Cardiac muscle cell (in vitro differentiated cells and primary cell): ENCODE measurements at places on chromosomes 2 and 18. TPM values are rescaled to one million over a fixed set of nuclear protein-coding genes. Genes with fewer than 3 reads are reported as not detected.

Gene IL37
- not detected in 2 replicates for polyA plus RNA-seq

Gene ABHD1
- 2.0 and 3.2 TPM in 2 replicates for polyA plus RNA-seq

Gene PARD6G
- polyA plus RNA-seq, result 4.9 and 8.0 TPM in 2 replicates

Gene LTBP1
- 216 and 265 TPM in 2 replicates for polyA plus RNA-seq

Gene PJVK
- polyA plus RNA-seq, result 12.9 and 13.3 TPM in 2 replicates

Gene HOXD9
- not detected in 2 replicates for polyA plus RNA-seq

Gene SP3
- 36.0 and 54.6 TPM in 2 replicates for polyA plus RNA-seq

DNA sequence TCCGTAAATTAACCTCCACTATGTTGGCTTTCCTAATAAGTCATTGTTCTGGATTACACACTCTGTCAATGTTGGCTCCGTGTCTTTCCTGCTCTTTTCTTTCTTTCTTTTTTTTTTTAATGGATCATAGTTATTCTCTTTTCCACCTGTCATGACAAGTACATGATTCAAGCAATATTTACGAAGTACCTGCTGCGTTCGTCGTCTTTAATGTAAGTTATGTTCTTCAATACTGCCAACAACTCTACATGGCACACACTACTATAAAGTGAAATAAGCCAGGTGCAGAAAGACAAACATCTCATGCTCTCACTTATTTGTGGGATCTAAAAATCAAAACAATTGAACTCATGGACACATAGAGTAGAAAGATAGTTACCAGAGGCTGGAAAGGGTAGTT, 239.1 kb downstream of the SCG2 start:
- no peak for DNase-seq

GRCh38 chr2:179036353-179036905, 13.5 kb downstream of the CCDC141 start:
- DNase-seq, result no peak

DNA sequence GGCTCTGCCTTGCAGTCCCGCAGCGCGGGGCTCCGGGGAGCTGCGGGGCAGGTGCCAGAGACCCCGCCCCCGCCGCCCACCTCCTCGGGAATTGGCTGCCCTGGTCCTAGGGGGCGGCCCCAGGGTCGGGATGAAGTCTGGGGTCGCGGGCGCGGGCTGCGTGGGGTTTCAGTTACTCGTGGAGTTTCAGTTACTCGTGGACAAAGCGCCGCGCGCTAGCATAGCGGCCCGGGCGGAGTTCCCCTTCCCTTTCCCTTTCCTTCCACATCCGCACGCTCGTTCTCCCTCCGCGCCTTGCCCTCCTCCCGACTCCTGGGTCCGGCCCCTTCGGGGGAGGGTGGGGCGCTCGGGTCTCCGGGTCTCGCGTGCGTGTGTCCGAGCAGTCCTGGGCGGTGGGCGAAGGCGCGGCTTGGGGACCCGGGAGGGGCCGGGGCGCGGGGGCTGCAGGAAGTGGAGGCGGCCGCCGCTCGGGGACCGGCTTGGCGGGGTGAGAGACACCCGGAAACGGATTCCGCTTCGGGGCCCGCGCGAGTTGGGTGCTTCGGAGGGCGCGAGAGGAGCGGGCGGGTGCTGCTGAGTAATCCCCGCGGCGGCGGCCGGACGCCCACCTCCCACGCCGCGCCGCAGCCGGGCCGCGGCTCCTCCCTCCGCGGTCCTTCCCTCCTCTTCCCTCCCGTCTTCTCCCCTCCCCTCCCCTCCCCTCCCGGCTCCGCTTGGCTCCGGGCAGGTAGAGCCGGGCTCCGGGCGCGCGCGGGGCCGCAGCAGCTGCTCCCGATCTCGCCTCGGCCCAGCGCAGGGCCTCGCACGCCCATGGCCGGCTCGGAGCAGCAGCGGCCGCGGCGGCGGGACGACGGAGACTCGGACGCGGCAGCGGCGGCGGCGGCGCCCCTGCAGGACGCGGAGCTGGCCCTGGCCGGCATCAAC, at the start of gene TTC39C:
Gene TTC39C (plus strand): TSS at position 693 of the 924 bp plus-strand sequence. CDS start 118 bp downstream, at position 811.
- DNase-seq, result peak; percentile 86

DNA sequence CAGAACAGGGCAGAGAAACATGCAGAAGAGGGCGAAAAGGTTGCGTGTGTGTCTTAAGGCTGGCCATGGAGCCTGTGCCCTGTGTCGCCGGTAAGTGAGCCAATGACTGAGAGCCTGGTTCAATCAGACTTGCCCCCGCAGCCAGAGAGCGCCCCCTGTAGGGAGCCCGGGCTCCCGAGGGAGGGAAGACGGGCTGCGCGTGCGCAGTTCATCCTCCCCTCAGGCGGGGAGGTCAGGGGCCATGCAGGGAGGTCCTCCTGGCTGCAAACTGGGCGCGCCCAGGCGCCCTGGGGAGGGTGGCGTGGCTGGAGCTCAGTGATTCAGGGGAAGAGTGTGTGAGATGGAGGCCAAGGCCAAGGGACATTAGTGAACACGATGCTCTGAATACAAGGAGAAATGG, 276.6 kb downstream of the PHLPP1 start:
- no peak for DNase-seq

GRCh38 chr2:66925128-66925527, 472.0 kb upstream of the ETAA1 start:
- DNase-seq, result peak; percentile 67

GRCh38 chr2:112047537-112048235, 7.4 kb upstream of the TMEM87B start:
- DNase-seq, result peak; percentile 16

DNA sequence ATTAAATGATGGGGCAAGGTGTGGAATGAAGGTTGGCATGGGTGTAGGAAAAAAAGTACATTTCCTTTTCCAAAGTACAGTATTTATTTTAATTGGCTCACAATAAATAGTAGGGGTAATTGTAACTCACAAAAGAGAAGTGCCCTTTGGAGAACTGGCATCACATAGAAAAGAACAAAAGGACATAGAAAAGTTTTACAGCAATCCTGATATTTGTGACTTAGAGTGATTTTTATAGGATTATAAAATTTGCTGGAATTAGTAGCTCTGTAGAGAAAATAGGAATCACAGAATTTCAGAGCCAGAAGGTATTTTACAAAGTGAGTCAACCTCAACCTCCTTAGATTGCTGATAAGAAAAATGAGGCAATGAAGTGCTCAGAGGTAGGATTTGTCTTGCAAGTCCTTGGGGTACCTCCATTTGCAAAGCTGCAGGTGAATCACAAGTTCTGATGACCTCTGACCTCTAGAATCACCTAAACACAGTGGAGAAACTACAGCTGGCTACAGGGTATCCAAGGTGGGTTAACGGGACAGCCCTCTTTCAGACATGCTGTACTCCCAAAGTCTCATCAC, 133.6 kb downstream of the SOCS6 start:
- DNase-seq, result no peak

- no peak for DNase-seq
These were observed 4.4 kb upstream of the ALS2 start for GRCh38 chr2:201785135-201785534.

GRCh38 chr2:159226059-159226461, 60.4 kb downstream of the WDSUB1 start:
- DNase-seq, result peak; percentile 14

GRCh38 chr2:207200136-207200535, 34.4 kb upstream of the KLF7 start:
- DNase-seq, result no peak

DNA sequence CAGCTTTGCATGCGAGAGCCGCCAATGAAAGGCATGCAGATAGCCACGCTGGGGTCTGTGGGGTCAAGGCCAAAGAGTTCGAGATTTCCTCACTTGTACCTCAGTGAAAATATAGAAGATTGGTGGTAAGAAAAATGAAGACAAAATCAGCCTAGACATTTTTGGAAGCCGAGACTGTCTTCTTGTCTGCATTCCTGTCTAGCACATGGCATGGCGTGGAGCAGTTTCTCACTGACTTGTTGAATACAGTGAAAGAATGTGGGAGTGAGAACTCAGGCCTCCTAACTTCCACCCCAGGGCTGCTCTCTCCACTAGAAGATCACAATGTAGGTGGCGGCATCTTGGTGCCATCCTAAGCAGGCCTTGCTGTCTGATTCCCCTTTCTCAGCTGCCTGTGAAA, 740.8 kb upstream of the HS6ST1 start:
- DNase-seq, result no peak

GRCh38 chr2:237604960-237605359, 14.4 kb upstream of the RAB17 start:
- no peak for DNase-seq

DNA sequence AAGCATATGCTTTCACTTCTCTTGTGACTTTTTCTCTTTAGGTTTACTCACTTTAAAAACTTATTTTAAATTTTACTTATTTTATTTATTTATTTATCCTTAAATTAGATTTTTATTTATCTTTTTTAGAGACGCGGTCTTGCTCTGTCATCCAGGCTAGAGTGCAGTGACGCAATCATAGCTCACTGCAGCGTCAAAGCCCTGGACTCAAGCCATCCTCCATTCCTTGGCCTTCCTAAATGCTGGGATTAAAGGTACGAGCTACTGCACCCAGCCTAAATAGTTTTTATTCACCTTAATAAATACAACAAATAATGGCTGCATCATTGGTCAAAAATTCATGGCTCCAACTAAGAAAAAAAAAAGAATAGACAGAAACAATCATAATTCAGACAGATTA, 415.7 kb upstream of the FIGN start:
- DNase-seq, result no peak

GRCh38 chr2:231545105-231545902, 15.1 kb upstream of the NMUR1 start:
- peak; percentile 90 for DNase-seq

- DNase-seq, result peak; percentile 79
These were observed at the start of gene SNRNP27 for GRCh38 chr2:69893684-69894551. Gene SNRNP27 (plus strand): TSS chr2:69893956. CDS start chr2:69893985, 29 bp downstream.

DNA sequence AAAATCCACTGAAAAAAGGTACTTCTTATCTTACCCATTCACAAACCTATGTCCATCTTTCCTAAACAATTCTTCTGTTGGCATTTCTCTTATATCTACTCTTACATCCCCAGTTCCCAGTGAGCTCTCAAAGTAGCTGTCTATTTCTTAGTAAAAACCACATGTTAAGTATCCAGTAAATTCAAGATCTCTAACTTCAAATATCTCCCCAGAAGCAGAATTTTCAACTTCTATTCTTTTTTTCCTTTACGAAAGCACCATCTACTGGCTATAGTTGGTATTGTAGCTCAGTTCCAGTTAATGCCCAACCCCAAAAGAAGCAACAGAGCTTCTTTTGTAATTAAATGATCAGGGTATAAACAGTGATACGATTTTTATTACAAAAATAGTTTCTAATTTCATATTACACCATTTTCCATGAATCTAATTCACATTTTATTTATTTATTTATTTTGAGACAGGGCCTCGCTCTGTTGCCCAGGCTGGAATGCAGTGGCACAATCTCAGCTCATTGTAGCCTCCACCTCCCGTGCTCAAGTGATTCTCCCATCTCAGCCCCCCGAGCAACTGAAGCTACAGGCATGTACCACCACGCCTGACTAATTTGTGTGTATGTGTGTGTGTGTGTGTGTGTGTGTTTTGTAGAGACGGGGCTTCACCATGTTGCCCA, 28.5 kb downstream of the HRH4 start:
- peak; percentile 51 for DNase-seq

DNA sequence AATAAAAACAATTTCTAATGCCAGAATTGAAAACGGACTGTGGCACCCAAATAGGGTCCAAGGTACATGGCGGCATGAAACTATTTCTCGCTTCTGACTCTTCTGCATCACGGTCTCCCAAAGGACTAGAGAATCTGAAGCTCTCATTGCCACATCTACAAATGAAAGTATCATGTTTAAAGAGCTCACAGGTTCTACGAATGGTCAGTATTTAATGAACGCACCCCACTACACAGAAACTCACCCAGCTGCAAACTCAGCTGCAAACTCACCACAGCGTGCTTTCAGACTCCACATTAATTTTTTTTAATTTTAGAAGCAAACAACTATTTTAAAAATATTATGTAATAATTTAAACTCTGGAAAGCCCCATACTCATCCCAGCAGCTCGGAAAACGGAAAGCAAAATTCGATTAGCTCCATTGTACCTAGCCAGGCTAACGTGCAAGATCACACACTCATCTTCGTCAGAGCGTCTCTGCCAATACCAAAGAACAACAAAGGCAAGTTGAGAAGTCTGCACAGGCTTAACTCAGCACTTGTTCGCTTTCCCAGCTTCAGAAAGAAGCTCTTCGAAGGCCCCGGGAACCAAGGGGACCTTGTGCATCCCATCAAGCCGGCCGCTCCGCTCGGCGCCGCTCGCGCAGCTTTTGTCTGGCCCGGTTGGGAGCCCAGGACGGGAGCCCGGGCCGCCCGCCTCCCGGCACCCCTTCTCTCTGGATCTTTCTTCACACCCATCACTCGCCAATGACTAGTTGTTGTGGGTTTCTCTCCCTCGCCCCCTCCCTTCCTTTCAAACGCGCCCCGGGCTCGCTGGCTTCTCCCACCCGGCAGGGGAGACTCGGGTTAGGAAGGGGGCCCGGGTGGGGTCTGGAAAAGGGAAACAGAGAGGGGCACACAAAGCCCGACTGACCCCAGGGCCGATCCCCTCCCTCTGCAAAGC, 785 bp downstream of the CLASP1 start:
- peak; percentile 65 for DNase-seq

- no peak for DNase-seq
These were observed 105.3 kb downstream of the TSN start for GRCh38 chr2:121860758-121861227.

GRCh38 chr2:161101406-161101805, 58.8 kb upstream of the TANK start:
- no peak for DNase-seq

GRCh38 chr2:56410140-56410539, 226.3 kb downstream of the CCDC85A start:
- no peak for DNase-seq

DNA sequence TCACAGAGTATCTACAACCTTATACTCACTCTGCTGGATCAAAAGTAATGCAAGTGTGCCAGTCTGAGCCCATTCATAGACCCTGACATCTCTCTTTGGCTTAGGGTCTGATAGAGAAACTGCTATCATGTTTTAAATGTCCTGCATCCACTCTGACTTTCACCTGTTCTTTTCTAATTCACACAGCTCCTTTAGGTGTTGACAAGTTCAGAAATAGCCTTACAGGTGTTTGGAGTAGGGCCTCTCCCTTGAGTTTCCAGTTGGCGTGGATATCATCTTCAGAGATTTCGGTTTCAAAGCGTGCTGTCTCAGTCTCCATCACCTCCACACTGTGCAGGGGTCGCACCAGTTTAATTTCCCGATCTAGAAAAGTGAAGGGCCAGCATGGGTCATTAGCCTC, 150.3 kb downstream of the PLEKHA3 start:
- DNase-seq, result peak; percentile 37

- no peak for DNase-seq
These were observed 882.5 kb downstream of the SLC4A3 start for GRCh38 chr2:220509966-220510365.
